ENCODE measurements at places on chromosomes 6 and 20.

DNA sequence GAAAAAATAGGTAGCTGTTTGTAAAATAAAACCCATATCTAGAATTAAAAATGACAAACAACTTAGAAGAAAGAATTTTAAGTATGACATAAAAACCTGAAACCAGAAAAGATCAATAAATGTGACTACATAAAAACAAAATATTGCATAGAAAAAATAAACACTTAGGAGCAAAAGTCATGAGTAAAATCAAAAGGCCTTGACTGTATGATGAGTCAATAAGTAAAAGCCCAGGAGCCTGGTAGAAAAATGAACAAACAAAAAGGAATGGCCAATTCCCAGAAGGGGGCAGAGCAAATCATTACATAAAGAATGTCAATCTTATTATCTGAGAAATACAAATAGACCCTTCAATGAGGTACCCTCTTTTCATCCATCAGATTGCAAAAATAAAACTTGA, 20.7 kb upstream of the ENPP1 start:
- no peak for DNase-seq

GRCh38 chr6:42103216-42103615, 39.2 kb downstream of the C6orf132 start:
- DNase-seq, result no peak

- DNase-seq, result no peak
Measured at GRCh38 chr20:18527339-18527738, 19.6 kb downstream of the SEC23B start.

DNA sequence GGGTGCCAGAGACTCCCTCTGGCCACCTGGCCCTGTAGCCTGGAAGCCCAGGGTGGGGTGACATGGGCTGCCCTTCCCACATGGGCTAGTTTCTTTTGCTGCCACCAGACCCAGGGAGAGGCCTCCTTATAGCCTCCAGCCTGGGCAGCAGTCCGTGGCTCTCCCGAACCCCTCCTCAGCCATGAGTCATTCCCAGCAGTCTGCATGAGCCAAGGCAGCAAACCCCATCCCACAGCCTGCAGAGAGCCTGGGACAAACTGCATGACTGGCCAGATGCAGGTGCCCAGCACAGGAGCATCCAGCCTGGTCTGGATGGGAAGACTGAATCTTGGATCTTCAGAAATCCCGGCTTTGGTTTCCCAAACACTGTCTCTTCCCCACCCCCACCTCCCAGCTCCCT, 75.7 kb downstream of the MRPL14 start:
- DNase-seq, result no peak

DNA sequence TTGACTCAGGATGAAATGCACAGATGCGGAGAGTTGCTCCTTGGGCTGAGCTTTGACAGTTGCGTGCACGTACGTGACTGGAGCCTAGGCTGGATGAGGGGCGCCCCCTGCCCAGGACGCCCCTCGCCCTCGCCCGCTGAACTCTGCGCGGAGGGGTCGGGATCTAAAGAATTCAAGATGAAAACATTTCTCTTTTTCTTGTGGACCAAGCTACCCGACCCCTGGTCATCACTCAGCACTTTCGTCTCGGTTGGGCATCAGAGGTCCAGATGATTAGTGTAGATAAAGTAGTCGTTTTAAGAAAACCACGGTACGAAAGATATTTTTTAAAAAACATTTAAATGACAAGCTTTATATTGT, 700 bp downstream of the DTD1 start:
- DNase-seq, result no peak

DNA sequence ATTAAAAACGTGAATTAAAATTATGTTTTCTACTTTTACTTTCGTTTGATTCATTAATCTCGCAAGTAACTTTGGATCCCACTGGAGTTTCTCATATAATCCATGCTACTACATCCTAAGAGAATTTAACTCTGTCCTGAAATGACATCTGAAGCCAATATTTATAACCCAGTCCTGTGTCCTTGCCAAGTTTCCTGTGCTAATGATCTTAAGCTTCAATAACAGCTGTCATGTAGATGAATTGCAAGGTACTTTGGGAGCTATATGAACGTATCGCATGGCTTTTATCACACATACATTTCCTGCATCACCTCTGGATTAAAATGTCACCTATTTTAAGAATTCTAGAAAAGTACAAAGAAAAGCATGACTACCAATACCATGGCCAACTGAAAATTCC, 833.8 kb upstream of the CITED2 start:
- no peak for DNase-seq

DNA sequence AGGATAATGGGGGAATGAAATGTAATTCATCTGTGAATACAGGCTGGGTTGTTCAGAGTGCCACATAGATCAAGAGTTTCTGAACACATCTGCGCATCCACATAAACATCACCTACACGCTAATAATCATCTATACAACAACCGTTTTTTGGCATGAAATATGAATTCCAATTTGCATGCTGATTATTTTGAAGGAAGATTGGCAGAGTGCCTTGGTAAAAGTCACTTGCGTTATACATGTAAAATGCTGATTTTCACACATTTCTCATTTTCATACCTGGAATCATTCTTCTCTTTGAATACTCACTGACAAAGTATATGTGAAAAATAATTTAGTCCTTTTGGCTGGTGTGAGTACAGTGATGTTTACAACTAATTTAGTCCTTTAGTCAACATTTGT, 17.7 kb downstream of the COL9A1 start:
- no peak for DNase-seq

- no peak for DNase-seq
Measured at GRCh38 chr6:34465531-34466241, at the start of gene PACSIN1. PACSIN1 (plus strand) TSS chr6:34466076; CDS start chr6:34526306, 60,230 bp downstream.

DNA sequence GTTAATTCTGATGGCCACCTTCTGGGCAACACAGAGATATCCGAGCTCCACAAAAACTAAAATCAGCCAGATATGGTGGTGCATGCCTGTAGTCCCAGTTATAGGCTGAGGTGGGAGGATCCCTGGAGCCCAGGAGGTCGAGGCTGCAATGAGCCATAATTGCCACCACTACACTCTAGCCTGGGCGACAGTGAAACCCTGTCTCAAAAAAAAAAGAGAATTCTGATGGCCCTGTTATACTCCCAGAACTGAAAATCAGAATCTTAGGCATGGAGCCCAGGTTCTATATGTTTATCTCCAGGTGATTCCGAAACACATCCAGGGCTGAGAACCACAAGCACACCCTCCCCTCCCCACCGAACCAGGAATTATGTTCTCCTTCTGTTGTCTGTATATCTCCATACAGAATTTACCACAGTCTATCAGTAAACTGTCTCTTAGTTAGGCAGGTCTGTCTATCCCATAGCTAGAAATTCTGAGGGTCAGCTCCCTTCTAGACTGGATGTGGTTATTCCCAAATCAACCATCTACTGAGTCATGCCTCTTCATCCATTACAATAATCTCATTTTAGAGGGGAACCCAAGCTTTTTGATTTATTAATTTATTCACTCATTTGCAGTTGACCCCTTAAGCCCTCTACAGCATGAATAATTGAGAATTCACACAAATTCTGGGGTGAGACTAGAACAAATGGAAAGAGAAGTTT, 24.8 kb upstream of the CCND3 start:
- no peak for DNase-seq

DNA sequence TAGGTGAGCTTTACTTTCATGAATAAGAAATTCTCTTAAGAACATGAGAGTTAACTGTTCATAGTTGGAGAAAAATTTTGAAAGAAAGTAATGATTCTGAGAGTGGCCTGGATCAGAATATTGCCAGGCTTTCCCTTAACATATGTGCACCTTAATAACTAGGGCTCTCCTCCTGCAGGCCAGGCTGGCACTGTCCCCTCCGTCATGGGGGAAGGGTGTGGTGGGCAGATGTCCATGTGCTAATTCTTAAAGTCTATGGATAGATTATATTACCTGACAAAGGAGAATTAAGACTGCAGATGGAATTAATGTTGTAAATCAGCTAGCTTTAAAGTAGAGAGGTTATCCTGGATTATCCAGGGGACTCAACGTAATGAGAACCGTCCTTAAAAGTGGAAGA, 10.9 kb upstream of the KLHL32 start:
- no peak for DNase-seq

DNA sequence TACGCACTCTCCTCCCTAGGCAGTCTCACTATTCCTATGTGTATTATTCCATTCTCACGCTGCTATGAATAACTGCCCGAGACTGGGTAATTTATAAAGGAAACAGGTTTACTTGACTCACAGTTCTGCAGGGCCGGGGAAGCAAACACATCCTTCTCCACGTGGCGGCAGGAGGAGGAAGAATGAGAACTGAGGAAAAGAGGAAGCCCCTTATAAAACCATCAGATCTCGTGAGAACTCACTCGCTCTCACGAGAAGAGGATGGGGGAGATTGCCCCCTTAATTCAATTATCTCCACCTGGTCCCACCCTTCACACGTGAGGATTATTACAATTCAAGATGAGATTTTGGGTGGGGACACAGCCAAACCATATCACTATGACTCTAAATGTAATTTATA, 61.9 kb downstream of the ECT2L start:
- no peak for DNase-seq

- DNase-seq, result no peak
Measured at GRCh38 chr6:166769648-166770047, 142.6 kb upstream of the RPS6KA2 start.

GRCh38 chr20:43190332-43190953, 737 bp upstream of the PTPRT start:
- no peak for DNase-seq

GRCh38 chr6:157092736-157093135, 230.6 kb downstream of the TMEM242 start:
- no peak for DNase-seq

GRCh38 chr6:31901415-31901952, 402 bp downstream of the ZBTB12 start:
- DNase-seq, result peak; percentile 35

- no peak for DNase-seq
Measured at GRCh38 chr20:24870881-24871280, 78.2 kb upstream of the CST7 start.

GRCh38 chr6:105806486-105806920, 279.6 kb upstream of the PRDM1 start:
- DNase-seq, result no peak

GRCh38 chr20:17834804-17835203, 133.8 kb downstream of the SNX5 start:
- no peak for DNase-seq

DNA sequence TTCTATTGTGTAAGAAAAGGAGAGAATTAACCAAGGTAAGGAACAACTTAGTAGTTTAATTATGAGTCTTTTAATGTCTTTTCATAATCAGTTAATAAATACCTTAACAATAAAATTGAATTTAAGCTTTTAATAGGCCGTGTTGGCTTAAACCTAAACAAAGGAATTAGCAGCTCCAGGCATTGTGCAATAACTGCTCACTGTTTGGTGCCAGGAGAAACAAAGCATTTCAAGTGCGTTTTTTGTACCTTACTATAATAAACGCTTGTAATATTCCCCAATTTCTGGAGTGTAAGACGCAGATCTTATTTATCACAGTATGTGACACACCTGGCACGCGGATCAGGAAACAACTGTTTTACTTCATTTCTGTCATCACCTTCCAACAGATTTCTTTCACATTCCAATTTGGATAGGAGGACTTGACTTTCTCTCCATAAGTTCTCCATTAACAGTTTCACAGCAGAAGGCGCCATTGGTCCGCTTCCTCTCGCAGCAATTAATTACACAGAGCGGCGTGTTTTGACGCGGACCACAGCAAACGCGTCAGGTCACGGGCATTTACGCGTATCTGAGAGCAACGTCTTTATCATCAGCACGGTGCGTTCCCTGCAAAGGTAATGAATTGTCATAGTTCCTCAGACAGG, 335.8 kb upstream of the NT5E start:
- DNase-seq, result no peak

DNA sequence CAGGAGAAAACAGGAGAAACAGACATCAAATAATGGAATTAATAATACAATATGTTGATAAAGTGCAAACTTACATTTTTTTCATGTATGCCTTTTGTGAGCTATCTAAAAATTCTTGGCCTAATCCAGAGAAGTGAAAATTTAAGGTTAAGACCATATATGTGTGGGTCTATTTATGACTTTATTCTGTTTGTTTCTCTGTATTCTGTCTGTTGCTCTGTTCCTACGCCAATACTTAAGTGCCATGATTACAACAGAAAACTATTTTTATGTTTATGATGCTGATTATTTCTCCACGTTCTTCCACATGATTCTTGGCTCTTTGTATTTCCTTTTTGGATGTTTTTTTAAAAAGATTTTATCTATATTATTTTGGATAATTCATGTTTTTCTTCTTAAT, 109.6 kb upstream of the MAP3K4 start:
- DNase-seq, result no peak

DNA sequence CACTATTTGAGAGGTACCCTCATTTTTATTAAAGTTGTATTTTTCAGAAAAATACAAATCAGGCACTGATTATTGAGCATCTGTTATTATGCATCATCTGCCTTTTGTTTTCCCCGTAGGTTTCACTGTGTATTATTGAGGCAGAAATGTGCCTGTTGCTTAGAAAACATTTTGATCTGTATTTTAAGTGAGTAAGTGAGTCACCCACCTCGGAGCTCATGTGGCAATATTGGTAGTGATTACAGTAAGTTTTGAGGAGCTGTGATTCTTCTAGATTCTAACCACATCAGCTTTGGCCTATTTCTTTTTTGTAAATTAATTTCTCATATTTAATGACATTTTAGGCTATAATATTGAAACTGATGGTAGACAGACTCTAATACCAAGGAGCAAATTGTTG, 59.6 kb upstream of the LAMP5 start:
- DNase-seq, result no peak

GRCh38 chr6:139642346-139642745, 267.9 kb upstream of the CITED2 start:
- no peak for DNase-seq

GRCh38 chr20:1830240-1830639, 65.0 kb upstream of the SIRPA start:
- no peak for DNase-seq

DNA sequence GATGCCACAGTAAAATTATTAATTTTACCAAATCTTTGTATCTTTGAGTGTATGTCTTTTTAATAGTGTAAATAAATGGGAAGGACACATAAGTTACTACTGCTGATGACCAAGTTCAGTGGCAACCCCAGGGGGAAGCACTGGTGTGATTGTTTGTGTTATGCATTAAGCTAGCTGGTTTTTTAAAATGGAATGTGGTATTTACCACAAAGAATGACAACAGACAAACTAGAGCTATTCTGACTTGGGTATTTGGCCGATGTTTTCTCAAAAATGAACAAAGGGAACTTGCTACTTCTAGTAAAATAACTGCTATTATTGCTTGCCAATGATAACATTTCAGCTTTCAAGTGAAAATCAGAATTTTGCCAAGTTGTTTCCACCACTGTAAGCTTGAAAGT, 2.9 kb downstream of the FNDC1 start:
- no peak for DNase-seq

DNA sequence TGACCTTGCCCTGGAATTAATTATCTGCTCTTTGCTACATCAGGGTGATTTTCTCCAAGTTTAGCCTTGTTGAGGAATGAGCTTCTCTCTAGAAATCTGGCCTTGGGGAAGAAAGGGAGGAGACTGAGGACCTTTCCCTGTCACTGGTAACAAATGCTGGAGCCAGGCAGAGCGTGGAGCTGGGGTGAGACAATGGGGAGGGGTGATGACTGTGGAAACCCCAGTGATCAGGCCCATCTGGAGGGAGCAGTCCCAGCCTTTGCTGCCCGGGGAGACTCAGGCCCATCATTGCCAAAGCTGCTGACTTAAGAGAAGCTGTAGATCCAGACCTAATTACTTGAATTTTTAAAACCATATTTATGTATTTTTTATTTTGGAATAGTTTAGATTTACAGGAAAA, 31.3 kb downstream of the BCAS4 start:
- no peak for DNase-seq

- DNase-seq, result no peak
Measured at GRCh38 chr6:43006251-43006650, 7.5 kb downstream of the MEA1 start.
